AG04449 (cell line): ENCODE measurements at places on chromosomes 4 and X.

- no peak for DNase-seq
Measured at GRCh38 chrX:19599253-19599652, 83.9 kb upstream of the MAP3K15 start.

DNA sequence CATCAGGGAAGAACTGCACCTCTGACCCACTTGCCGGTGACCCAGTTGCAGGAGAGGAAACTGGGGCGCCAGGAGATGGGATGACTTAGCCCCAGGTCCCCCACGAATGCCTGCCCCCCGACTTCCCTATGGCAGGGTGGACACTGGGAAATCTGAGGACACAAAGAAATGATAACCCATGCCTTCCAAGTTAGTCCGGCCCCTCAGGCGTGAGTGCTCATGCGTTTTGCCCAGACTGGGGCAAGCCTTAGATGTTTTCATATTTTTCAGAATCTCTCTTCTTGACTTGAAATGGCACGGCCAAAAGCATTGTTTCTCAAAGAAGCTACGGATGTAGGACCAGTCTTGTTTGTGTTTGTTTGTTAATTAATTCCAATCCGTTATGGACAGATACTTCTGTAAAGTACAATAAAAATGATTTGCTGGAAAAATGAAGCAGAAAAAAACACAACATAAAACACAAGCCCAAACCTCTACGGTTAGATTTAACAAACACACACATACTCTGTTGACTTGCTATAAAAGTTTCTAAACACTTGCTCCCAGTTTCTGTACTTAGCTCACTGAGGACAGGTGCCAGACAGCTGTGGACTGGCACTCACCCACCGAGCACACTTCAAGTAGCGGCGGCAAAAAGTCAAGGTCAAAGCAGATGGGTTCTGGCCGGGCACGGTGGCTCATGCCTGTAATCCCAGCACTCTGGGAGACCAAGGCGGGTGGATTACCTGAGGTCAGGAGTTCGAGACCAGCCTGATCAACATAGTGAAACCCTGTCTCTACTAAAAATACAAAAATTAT lies 341.5 kb downstream of the BCOR start:
- no peak for DNase-seq

- no peak for DNase-seq
Measured at GRCh38 chr4:124499261-124499660, 213.3 kb downstream of the ANKRD50 start.

GRCh38 chrX:133999031-133999705 lies 13.8 kb upstream of the GPC3 start:
- no peak for DNase-seq

DNA sequence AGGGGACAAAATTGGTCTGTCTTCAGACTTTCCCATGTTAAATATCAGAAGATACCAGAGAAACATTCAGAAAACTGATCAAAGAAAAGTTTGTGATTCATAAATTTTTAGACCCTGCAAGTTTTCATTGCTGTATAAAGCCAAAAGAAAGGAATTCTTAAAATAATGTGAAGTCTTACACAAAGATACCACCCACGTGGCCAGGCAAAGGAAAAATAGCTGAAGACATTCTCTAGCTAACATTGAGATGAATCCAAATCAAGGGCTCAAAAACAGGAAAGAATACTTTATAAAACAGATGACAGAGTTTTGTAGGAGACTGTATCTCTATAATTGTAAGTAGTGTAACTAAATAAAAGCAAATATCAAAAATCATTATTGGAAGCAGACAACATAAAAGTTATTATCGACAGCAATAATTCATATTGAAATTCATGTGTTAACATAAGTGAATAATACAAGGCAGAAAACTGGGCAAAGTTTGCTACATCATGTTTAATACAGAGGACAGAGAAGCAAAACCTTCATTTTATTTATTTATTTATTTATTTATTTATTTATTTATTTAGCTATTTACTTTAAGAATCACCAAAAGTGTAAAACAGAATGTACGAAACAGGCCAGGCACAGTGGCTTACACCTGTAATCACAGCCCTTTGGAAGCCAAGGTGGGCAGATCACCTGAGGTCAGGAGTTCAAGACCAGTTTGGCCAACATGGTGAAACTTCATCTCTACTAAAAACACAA lies 204.6 kb upstream of the SLIT2 start:
- no peak for DNase-seq

GRCh38 chr4:2295500-2295899 lies 33.6 kb upstream of the MXD4 start:
- DNase-seq: no peak

- DNase-seq: peak; percentile 23
Measured at GRCh38 chr4:151117371-151117962, 18.0 kb downstream of the RPS3A start.

GRCh38 chr4:18405054-18405453 lies 383.5 kb upstream of the LCORL start:
- DNase-seq: no peak

- no peak for DNase-seq
Measured at GRCh38 chr4:114137984-114138383, 158.5 kb upstream of the ARSJ start.

- DNase-seq: no peak
Measured at GRCh38 chrX:389021-389441, 2.3 kb upstream of the PPP2R3B start.

GRCh38 chr4:156252358-156252921 lies 298.8 kb upstream of the CTSO start:
- no peak for DNase-seq

GRCh38 chr4:89164400-89164799 lies 53.1 kb downstream of the TIGD2 start:
- DNase-seq: no peak

- DNase-seq: no peak
Measured at GRCh38 chr4:92809381-92809780, 505.6 kb downstream of the GRID2 start.

DNA sequence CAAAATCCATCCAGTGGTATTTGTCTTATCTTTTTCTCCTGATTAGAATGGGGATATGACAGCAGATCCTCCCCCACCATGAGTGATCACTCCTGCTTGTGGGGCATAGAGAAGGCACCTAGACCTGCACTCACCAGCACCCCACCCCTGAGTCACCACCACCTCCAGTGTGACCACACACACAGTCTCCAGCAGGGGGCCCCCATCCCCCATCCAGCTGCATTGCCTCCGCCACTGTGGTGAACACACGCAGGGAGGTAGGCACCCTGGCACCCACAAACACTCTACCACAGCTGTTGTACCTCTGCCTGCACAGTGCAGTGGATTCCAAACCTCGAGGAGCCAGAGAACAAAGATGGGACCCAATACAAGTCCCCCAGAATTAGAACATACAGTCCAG lies 9.0 kb upstream of the MAGEA8 start:
- no peak for DNase-seq

DNA sequence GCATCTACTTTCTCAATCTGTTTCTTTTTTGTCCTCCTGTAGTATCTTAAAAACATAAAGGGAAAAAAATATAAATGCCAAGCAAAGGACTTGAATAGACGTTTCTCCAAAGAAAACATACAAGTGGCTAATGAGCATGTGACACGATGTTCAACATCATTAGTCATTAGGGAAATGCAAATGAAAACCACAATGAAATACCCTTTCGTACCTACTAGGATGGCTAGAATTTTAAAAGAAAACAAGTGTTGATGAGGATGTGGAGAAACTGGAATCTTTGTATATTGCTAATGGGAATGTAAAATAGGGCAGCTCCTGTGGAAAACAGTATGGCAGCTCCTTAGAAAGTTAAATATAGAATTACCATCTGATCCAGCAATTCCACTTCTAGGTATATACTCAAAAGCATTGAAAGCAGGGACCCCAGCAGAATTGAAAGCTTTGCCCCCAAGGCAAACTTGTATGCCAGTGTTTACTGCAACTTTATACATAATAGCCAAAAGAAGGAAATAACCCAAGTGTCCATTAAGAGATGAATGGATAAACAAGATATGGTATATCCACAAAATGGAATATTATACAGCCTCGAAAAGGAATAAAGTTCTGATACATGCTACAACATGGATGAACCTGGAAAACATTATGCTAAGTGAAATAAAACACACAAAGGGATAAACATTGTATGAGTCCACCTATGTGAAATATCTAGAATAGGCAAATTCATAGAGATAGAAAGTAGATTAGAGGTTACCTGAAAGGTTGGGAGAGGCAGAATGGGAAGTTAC lies 138.3 kb downstream of the SH3KBP1 start:
- DNase-seq: no peak

- DNase-seq: no peak
Measured at GRCh38 chr4:113157086-113157857, 107.8 kb downstream of the ANK2 start.

DNA sequence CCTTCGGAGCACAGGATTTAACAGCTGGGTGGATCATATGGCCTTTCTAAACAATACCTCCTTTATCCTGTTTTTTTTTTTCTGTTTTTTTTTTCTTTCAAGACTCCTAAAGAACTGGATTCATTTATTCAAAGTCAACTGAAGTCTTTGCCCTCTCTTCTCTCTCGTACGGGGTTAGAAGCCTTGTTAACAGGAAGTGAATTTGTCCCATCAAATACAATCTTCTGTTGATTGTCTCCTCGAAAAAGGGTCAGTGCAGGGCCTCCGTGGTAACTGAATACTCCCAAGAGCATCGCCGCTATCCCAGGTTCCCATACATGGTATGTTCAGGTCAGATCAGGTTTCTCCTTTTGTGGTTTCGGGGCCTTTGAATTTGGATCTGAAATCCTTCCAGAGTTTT lies 1.8 kb upstream of the TMEM128 start:
- DNase-seq: no peak

DNA sequence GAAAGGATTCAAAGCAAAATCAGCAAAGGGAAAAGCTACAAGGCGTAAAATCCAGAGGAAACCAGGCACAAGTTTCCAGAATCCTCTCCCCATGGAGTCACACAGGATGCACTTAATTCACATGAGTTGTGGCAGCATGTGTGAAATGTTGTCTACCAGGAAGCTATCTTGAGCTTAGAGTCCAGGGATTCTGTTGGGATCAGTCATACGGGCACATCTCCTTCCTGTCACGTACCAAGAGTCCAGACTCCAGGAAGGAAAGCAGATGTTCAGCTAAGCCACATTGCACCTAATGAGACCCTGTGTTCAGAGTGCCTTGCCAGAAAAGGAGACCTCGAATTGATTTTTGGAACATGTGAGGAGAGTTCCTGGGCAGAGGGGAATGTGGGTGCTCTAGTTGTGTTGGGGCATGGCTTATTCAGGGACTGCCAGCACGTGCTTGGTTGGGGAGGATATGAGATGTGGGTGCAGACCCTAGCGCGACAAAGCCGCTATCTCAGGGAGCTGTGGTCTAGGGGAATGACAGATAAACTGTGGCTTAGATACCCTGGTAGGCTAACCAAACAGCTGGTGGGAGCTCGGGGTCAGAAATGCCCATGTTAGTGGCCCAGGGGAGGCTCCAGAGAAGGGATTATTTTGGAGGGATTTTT lies 70.0 kb downstream of the EVC start:
- DNase-seq: peak; percentile 80

GRCh38 chr4:128320656-128321055 lies 33.0 kb upstream of the PGRMC2 start:
- no peak for DNase-seq

- DNase-seq: no peak
Measured at GRCh38 chrX:128504496-128504895, 452.3 kb upstream of the ACTRT1 start.

GRCh38 chr4:109690690-109691410 lies 12.4 kb downstream of the CASP6 start:
- DNase-seq: no peak

GRCh38 chr4:8701126-8702019 lies 108.8 kb downstream of the CPZ start:
- DNase-seq: no peak

DNA sequence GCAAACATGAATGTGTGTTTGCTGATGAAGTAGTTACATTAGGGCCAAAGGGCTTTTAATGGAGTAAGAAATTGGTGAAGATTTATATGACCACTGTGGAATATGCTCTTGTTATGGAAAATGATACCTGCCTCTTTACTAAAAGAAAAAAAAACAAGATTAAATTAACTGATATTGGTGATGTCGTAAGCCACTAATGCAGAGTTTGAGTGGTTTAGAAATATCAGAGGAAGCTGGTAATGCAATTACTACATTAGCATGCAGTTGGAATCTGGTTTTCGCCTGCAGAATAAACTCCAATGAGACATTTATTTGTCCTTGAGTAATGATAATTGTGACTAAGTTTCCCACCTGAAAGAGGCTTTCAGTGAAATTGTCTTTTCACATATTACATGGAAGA lies 597.9 kb downstream of the GALNTL6 start:
- DNase-seq: no peak

DNA sequence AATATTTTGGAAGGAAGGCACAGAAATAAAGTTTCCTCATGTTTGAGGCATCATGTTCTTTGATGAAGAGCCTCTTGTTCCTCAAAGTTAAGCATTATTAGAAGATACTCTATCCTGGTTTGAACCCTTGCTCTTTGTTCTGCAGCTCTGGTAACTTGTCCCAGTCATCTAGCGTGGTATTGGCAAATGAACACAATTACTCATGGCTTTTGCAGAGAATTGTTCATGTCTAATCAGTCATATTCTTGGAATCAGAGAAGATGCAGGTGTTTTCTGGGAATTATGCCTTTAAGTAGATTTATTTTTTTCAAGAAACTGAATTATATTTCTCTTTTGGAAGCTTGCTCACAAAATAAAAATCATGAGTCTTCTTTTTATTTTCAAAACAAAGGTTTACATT lies 52.9 kb upstream of the HPGDS start:
- no peak for DNase-seq

GRCh38 chrX:106401965-106402559 lies 209.7 kb upstream of the RADX start:
- no peak for DNase-seq

- peak; percentile 21 for DNase-seq
Measured at GRCh38 chrX:47278691-47279090, 45.9 kb downstream of the USP11 start.

DNA sequence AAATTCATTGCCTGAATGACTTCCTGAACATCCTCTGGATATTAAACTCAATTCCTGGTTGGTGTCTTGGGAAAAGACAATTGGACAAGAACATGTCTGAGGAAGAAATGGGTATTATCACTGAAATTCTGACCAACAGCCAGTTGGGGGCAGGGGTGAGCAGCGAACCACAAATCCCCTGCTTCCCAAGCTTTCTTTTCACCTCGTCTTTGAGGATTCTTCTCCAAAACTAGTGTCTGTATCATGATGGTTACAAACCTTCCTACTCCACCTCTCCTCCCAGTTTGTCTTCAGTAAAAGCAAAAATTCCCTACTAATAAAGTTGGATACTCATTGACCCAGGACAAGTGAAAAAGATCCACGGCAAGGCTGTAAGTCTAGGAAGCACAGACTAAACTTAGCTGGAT lies 48.3 kb upstream of the WDR1 start:
- DNase-seq: no peak

GRCh38 chr4:95268819-95269565 lies 279.8 kb downstream of the UNC5C start:
- DNase-seq: no peak

DNA sequence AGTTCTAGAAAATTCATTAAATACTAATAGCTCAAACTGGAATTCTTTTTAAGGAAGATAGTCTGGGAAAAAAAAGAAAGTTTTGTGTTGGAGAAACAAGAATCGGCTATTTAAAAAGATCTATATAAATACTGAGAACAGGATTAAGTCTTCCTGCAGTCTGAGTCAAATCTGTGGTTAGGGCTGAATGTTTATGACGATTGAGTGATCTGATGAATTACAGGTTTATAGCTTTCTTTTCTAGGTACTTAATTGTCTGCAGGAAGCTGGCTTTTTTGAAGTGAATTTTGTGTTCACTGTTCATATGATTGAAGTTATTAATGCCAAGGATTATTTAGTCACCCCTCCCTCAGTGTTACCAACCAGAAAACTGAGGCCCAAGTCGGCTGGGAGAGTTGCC lies 42.2 kb downstream of the TLL1 start:
- no peak for DNase-seq

- DNase-seq: no peak
Measured at GRCh38 chrX:5936438-5936837, 292.2 kb downstream of the NLGN4X start.
